ENCODE measurements at places on chromosomes 5 and 9. TPM values are rescaled to one million over a fixed set of nuclear protein-coding genes. Genes with fewer than 3 reads are reported as not detected.

CLIC3 gene
- not detected for total RNA-seq

MYMK gene
- total RNA-seq, result not detected

PCDHB14 gene
- total RNA-seq, result 7.7 TPM

TEX53 gene
- not detected for total RNA-seq

CDX1 gene
- total RNA-seq, result not detected

SPINK5 gene
- 0.95 TPM for total RNA-seq

PFN3 gene
- total RNA-seq, result not detected

IL6ST gene
- total RNA-seq, result 65.9 TPM

IL3 gene
- total RNA-seq, result not detected

FOXD4L4 gene
- not detected for total RNA-seq

TMC1 gene
- not detected for total RNA-seq

ZBTB26 gene
- total RNA-seq, result 0.17 TPM

RECK gene
- total RNA-seq, result 5.4 TPM

ADRB2 gene
- total RNA-seq, result 0.26 TPM

RXRA gene
- 27.4 TPM for total RNA-seq

PKD2L2 gene
- not detected for total RNA-seq

PGM5 gene
- not detected for total RNA-seq

PRDM9 gene
- not detected for total RNA-seq

ANKRD18B gene
- 0.58 TPM for total RNA-seq

PIK3R1 gene
- total RNA-seq, result 18.0 TPM

TNIP1 gene
- 176 TPM for total RNA-seq

PCDHB10 gene
- total RNA-seq, result 1.2 TPM

SPATA31D4 gene
- total RNA-seq, result not detected

FGD3 gene
- 0.96 TPM for total RNA-seq

DPM2 gene
- 46.9 TPM for total RNA-seq

PPP1R2B gene
- not detected for total RNA-seq

CMBL gene
- 141 TPM for total RNA-seq

KCTD16 gene
- total RNA-seq, result 2.6 TPM

STK32A gene
- not detected for total RNA-seq

ENHO gene
- 4.0 TPM for total RNA-seq

KCNN2 gene
- total RNA-seq, result not detected

IL5 gene
- not detected for total RNA-seq

SLC24A2 gene
- total RNA-seq, result not detected

AGXT2 gene
- not detected for total RNA-seq

RANBP3L gene
- total RNA-seq, result not detected

ANKRD18A gene
- total RNA-seq, result 2.1 TPM

TMOD1 gene
- total RNA-seq, result 25.7 TPM

CDH6 gene
- total RNA-seq, result 76.6 TPM

PTGDS gene
- not detected for total RNA-seq

GABRA6 gene
- not detected for total RNA-seq

TMEM215 gene
- total RNA-seq, result not detected

C1QTNF3 gene
- total RNA-seq, result not detected

PDLIM4 gene
- not detected for total RNA-seq

BARHL1 gene
- total RNA-seq, result not detected

AQP7 gene
- not detected for total RNA-seq

ATP10B gene
- total RNA-seq, result not detected

RASEF gene
- total RNA-seq, result 7.0 TPM

SMC2 gene
- 11.1 TPM for total RNA-seq

CDH12 gene
- not detected for total RNA-seq

TAF1L gene
- not detected for total RNA-seq

CCL27 gene
- not detected for total RNA-seq

NOXA1 gene
- 5.1 TPM for total RNA-seq

NEURL1B gene
- total RNA-seq, result 13.8 TPM

ANAPC2 gene
- total RNA-seq, result 38.2 TPM

CDH10 gene
- total RNA-seq, result not detected

TEX48 gene
- total RNA-seq, result not detected
